ENCODE measurements at places on chromosomes 3 and 15.

DNA sequence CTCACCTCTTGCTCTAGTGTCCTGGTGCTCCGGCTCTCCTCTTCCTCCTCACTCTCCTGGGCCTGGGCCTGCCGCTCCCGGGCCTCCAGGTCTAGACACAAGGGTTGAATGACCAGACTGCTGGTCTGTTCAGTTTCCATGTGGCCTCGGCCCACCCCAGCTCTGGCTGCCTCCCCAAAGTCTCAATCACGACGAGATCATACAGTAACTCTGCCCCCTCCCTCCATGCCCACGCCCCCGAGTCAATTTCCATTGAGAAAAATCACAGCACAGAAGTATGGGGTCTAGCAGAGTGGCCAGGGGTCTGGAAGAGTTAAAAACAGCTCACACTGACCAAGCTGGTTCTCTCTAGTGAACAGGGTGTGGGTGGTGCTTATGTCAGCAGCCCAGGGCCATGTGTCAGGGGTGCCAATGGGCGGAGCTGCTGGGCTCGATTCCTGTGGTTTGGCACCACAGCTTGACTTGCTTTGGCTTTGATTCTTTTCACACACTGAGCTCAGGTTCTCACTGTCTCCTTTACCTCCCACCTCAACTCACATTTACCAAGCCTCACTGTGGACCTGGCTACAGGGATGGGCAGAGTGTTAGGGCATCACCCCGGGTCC lies 6.9 kb downstream of the C15orf62 start:
- DNase-seq, result no peak

DNA sequence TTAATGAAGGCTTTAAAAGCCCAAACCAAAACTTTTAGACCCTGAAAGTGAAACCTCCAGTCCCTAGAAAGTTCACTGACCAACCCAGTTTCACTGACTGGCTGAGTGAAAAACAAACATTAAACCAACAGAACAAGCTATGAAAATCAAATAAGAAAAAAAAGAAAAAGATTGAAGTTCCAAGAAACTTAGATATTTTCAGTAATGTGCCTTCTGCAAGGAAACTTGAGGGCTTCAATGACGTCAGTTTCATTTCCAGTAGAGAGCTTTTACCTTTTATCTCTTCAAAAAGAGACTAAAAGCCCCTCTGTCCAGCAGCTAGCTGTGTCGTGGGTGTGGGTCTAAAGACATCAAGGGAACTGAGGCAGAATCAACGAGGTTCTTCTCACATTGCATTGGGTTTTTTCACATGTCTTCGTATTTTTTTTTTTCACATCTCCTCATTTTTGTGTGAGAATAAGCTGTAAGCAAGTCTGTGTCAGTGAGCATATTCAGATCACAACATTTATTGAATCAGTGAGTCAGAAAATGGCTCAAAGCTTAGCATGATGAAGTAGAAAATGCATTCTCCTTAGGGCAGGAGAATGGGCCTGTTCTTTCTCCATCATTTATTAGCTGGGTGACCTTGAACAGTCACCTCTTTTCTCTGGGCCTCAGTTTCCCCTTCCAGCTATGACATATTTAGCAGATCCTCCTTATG lies 54.8 kb upstream of the BCL6 start:
- no peak for DNase-seq

DNA sequence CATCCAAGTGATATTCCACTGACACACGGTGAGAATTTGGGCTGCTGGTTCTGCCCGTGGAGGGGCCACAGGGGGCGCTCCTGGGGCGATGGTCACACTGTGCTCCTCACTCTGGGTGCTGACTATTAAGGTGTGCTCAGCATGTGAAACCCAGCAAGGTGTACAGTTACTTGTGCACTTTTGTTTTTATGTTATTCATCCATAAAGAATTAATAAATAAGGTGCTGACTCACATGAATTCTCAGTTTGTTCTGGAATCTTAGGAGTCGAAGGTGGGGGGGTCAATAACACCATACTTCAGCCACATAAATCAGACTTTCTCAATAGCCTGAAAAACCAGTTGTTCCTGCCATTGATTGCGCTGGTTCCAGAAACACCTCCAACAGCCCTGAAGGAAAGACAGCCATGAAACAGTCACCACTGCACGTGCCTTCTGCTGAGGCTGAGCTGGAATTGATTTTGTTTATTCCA lies 53.5 kb upstream of the SPATA12 start:
- no peak for DNase-seq

DNA sequence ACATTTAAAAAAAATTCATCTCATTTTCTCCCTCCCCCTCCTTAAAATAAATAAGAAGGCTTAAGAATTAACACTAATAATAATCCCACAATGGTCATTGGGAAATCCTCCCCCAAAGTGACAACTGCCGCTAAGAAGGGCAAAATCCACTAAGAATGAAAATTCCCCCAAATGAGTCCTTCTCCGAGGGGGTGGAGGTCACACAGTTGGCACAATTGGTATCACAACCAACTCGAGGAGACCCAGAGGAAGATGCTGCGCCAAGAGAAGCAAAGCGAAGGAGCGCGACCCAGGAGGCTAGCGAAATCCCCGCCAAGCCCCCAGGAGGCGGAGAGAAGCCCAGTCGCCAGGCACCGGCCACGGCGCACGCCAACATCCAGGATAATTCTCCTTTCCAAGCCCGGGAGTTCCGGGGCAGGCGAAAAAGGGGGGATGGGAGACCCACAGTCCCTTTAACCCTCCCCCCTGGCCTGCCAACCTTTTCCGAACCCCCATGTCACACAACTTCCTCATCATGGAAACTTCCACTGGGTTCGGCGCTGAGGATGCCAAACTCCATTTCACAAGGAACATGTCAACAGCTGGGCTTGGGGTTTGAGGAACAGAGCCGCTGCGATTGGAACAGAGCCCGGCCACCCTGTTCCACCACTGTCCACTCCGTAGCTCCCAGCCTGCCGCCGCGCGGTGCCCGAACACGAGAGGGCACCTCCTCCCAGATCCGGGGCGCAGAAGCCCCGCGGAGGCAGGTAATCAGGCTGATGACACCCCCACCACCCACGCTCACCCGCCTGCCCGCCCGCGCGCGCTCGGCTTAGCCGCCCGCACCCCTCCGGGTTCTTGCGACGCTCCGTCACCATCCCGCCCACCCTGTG lies 668 bp downstream of the THRB start:
- no peak for DNase-seq

DNA sequence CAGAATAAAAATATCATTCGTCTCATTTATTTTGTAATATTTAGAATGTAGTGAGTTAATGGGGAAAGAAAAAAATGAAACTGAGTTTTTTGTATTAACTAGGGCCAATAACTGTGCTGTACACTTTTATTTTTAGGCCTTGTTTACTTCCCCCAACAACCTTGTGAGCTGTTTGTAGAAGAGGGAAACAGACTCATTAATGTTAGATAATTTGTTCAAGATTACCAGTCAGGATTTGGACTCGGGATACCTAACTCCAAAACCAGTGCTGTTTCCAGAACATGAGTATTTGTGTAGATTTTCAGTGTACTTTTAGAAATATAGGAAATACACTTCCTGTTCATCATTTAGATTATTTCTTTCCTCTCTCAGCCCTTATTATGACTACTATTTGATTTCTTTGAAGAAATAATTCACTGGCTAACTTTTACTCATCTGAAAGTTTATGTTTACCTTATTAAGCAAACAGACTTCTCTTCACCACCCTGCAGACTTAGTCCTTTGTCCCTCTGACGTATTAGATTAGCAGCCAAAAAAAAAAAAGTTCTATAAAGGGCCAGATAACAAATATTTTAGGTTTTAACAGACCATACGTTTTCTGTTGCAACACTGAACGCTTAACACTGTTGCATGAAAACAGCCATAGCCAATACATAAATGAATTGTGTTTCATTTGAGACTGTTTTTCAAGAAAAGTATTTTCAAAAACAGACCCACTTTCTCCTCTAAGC lies 192.5 kb upstream of the CGNL1 start:
- DNase-seq, result no peak

DNA sequence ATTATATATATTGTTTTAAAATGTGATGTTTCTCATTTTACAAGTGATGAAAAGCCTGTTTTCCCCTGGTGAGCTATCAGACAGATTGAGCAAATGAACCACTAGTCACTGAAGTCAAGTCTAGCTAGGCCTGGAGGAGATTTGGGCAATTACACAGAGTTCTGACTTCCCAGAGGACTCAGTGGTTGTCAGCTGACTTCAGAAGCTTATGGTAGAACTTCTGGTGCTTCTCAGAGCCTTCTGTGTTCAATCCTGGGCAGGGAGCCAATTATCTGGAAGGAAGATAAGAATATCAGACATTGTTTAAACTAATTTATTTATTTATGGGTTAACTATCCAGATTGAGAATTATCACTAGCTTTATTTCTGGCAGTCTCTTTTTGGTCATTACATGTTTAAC lies 37.7 kb upstream of the NAALADL2 start:
- no peak for DNase-seq

- no peak for DNase-seq
Measured at GRCh38 chr3:135917076-135917475, 48.5 kb upstream of the PPP2R3A start.

- DNase-seq, result no peak
Measured at GRCh38 chr15:74460298-74460697, 662 bp downstream of the UBL7 start.

DNA sequence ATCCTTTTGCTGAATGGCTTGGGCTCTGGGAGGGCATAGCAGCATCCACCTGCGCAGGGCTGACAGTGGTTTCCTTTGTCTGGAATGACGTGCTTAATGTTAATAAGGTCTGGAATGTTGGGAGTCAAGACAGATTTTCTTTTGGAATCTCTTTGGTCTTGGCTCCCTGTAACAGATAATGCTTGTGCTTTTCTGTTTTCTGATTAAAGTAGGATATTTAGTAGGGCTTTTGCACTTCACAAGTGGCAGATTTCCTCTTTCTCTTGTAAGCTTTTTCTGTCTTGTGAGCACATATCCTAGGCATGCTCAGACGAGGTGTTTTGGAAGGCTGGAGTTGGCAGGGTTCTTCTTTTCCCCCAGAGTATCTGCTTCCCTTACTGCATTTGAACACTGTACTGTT lies 189.6 kb downstream of the GHSR start:
- DNase-seq, result no peak

DNA sequence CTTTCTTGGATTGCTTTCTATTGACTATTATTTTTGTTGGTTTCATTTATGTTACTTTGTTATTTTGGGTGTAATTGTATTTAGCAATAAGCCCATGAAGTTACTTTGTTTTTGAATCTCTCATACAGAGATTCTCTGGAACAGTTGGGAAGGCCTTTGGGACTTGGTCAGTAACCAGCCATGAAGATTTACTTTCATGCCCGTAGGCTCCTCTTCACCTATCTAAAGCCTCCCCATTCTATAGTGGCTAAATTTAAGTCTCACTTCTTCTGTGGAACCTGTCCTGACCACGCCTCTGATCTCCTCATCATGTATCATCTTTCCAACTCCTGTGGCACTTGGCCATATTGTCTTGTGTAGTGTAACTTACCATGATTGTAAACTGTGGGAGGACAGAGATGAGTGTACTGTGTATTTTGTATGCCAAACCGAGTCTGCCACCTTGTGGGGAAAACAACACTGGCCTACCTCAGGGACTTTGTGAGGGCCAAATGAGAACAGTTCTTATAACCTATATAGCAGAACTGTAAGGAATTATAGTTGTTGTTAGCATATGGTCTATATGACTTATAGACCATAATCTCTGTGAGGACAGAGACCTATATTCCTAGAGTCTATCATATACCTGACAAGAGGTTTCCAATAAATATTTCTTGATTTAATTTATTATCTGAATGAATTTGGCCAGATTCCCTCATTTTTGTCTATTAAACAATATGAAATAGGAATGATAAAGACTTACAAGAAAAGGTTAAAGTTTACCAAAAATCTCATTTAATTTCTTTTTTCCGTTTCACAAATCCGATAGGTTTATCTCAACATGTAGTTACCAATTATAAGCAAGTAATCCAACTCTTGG lies 75.0 kb downstream of the STARD9 start:
- DNase-seq, result peak; percentile 25
